ENCODE measurements at places on chromosomes 4 and X. TPM values are rescaled to one million over a fixed set of nuclear protein-coding genes. Genes with fewer than 3 reads are reported as not detected.

The HPGDS gene
- not detected for total RNA-seq

The CHST7 gene
- 10.0 TPM for total RNA-seq

The DDX60 gene
- total RNA-seq = 19.0 TPM

The IL15 gene
- 11.6 TPM for total RNA-seq

The L1CAM gene
- 16.4 TPM for total RNA-seq
